Stimulated activated CD8-positive, alpha-beta memory T cell treated with anti-CD3 and anti-CD28 coated beads, Interleukin-15, amount 100 ng/mL, for 4 hours (primary cell): ENCODE measurements at places on chromosomes 16 and 17.

DNA sequence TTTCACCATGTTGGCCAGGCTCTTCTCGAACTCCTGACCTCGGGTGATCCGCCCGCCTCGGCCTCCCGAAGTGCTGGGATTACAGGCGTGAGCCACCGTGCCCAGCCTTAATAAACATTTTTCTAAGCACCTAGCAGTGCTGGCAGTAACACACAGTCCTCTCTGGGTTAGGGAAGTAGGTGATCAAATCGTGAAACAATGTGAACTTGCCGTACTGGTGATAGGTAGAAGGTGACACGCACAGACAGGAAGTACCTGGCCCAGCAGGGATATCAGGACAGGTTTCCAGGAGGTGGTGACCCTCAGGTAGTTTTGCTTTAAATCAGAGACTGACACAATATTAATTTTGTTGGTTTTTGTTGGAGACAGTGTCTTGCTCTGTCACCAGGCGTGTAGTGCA, 4.5 kb downstream of the PLD2 start:
- no peak for DNase-seq

GRCh38 chr16:49822649-49823370, 33.1 kb downstream of the ZNF423 start:
- DNase-seq = no peak

DNA sequence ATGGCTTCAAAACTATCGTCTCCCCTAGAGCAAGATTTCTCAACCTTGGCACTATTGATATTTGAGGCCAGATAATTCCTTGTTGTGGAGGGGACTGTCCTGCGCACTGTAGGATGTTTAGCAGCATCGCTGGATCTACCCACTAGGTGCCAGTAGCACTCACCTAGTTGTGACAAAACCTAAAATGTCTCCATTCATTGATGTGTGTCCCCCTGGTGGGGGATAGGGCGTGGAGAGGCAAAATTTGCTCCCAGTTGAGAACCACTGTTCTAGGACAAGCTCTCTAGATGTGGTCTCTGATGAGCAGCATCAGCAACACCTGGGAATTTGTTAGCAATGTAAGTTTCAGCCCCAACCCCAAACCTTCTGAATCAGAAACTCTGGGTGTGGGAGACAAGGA, 259.0 kb downstream of the XYLT1 start:
- DNase-seq = no peak

DNA sequence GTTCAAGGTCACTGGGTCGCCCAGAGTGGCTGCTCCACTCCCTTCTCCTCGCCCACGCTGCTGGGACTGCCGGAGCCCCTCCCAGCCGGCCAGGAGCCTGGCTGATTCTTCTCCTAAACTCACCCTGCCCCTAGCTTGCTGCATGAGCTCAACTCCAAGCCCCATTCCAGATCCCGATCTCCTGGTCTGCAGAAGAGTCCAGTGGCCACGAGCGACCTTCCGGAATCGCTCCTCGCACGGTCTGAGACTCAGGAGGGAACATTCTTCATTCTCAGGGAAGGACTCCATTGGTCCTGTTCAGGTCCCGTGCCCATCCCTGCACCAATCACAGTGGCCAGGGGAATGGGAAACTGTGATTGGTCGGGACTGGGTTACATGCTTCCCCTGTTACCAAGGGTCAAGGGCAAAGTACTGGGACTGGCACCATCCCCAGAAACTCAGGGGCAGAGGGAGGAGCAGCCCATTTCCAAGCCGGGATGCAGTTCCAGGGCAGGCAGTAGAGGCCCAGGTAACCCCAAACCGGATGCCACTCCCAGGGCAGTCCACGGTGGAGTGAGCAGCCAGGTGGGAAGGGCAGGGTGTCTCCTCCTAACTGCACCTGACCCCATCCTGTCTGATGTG, 24.5 kb upstream of the CIBAR2 start:
- no peak for DNase-seq

DNA sequence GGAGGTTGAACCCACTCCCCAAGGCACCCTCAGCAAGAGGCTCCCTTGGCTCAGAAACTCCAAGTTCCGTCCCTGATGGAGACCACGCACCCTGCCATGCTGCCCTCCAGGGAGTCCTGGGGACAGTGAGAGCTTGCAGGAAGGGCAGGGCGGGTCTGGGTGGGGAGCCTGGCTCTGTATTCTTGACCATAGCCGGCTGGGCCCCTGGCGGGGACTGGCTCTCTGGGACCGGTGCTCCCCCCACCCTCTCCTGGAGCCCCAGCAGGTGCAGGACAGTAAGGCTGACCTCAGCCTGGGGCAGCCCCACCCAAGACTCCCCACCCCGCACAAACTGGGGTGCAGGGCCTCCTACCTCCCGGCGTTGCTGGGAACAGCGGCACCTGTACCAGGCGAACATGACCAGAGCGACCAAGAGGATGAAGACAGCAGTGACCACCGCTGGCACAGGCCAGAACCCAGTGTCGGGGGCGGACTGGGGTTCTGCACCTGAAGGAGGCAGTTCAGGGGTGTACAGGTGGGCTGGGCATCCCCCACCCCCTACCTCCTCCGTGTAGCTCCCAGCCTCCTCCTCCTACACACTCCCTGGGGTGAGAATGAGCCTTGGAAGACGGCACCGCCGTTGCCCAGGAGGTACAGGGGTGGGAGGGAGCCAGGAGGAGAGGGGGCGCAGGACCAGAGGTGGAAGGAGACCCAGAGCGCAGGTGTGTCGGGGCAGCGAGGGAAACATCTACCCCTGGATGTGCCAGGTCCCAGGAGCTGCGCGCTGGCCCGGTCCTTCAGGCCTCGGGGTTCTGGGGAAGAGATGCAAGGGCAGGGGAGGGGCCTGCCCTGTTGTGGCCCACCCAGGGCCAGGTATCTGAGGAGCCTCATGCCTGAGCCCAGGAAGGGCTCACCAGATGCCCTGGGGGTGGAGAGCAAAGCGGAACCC, 5.4 kb upstream of the CD7 start:
- DNase-seq = no peak

DNA sequence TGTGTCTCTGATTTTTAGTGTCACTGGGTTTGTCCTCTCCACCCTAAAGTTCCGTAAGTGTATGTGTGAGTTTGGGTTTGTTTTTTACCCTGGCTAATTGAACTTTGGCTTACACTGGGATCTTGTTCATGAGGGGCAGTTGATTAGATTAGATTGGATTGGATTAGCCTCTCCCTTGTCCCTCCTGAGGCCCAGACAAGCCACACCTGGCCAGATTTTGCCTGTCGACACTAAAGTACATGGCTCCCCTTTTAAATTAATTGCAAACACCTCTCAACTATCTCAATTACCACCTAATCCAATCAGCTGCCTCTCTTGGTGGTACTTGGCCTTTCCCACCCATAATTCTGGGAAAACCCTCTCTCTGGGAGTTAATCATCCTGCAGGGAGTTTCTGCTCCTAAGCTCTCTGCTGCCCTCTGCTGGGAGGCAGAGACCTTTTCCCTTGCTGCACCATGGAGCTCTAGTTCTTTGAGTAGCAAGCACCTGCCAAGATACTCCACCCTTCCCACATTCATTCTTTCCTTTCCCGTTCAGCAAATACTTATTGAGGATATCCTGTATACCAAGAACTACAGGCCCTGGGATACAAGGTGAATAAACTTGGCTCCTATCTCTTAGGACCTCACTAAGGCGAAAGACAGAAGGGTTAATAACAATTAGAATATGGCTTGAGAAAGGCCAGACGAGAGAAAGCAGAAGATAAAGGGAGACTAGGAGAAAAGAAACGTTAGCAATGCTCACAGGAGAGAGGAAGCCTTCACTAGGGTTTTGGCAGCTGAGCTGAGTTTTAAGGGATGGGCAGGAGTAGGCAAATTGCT, 60.0 kb upstream of the MPHOSPH6 start:
- no peak for DNase-seq

- no peak for DNase-seq
Observed at GRCh38 chr16:971582-971905, 760 bp upstream of the LMF1 start.

- DNase-seq = no peak
Observed at GRCh38 chr16:56967733-56968132, 6.0 kb downstream of the CETP start.

DNA sequence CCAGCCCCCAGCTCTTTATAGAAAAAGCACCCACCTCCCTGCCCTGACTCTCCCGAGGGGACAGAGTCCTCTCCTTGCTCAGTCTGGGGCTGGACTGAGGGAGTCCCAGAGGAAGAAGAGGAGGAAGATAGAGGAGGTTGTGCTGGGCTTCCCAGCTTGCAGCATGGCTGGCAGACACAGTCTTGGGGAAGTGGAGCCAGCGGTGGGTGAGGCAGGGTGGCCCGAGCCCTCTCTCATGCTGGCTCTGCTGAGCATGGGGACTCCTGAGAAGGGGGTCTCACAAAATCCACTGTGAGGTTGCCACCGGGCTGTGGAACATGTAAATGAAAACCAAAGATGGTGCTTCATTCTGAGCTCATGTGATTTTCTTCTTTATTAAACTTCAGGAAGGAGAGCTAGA, 398.5 kb downstream of the SLC39A11 start:
- DNase-seq = no peak

- DNase-seq = no peak
Observed at GRCh38 chr16:10835281-10835931, 16.8 kb upstream of the TVP23A start.

DNA sequence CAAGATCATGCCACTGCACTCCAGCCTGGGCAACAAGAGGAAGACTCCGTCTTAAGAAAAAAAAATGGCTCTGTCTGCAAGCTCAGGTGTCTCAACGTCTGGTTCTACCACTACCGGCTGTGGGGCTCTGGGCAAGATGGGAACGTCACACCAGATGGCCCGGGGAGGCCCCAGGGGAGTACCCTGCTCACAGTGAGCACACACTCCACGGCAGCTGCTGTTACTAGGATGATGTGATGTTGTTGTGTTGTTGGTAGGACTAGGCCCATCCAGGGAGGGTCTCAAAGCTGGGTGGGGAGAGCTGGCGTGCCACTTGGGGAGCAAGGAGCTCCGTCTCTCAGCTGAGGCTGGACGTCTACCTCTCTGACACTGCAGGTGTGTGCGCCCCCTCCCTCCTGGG, 9.4 kb upstream of the NPTX1 start:
- DNase-seq = no peak
